ENCODE measurements at places on chromosomes 5 and 9.

DNA sequence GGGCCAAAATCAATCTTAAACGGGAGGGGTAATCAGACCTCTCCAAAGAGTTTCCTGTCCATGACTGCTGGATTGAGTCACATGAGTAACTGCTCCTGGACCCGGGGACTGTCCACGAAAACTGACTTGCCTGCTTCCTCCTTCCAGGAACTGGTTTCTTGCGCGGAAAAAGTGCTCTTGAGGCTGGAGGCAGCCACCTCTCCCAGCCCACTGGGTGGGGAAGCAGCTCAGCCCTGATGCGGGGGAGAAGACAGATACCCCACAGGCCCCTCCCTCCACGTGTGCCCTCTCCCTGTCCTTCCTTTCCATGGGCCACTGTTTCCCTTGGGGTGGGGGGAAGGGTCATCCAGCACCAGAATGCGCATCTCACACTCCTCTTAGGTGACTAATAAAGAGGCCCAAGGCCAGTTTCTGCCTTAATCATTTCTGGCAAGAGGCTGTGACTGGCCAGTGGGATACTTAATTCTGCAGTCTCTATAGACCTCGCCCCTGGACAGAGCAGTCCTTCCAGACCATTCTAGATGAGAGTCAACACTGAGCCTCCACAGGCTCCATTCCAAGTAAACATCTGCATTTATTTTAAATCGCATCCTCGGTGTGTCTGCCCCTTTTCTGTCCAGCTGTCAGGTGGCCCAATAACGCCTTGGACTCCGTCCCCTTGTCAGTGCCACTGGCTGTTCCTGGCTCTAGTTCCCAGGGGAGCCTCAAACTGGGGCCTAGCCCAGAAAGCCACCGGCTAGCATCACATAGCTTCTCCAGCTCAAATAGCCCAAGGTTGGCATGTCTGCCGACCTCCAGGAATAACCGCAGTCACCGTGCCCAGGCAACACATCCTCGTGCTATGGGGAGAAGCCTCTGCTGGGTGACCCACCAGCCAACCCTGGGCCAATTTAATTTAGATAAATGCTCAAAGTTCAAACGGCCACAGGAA, 12.0 kb downstream of the REXO4 start:
- DNase-seq, result no peak

GRCh38 chr5:51208296-51208695, 175.0 kb upstream of the ISL1 start:
- DNase-seq, result no peak

DNA sequence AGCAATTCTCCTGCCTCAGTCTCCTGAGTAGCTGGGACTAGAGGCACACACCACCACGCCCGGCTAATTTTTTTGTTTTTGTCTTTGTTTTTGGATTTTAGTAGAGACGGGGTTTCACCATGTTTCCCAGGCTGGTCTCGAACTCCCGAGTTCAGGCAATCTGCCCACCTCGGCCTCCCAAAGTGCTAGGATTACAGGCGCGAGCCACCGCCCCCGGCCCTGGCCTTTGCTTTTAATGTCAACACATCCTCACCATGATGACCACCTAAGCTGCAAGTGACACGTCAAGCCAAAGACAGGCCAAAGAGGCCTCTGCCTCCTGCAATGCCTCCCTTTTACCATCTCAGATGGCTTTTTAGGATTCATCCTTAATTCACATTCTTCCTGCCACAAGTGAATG, 121.5 kb upstream of the NR5A1 start:
- no peak for DNase-seq

GRCh38 chr9:118000581-118000980, 296.4 kb downstream of the TLR4 start:
- no peak for DNase-seq

DNA sequence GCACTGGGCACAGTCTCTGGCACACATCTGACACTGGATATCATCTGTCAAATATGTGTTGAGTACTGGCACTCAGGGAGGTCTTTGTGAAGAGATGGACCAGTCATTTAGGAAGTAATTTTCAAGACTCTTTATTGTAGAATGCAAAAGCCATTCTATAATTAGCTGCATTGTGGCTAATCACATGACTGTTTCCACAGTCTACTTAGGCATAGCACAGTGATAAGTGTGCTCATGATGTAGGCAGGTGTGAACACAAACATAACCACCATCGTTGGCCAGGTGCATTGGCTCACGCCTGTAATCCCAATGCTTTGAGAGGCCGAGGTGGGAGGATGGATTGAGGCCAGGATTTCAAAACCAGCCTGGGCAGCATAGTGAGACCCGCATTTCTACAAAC, 62.2 kb downstream of the CFAP77 start:
- DNase-seq, result no peak

DNA sequence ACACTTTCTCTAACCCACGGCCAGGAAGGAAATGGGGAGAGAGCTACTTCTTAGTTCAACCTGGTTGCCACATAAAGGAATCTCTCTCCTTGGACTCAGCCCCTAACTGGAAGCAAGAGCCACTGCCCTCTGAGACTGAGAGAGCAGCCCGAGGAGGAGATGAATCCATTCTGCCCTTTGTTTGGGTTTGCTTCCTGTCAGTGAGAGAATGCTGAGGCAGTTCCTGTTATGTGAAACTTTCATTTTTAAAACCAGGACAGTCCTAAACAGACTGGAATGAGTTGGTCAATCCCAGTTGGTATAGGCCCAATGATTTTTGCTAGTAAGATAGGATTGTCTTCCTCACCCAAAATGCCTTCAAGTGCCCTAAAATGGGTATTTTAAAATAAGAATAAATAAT, 205.1 kb downstream of the NTRK2 start:
- DNase-seq, result no peak

Measured in stimulated activated CD4-positive, alpha-beta T cell treated with anti-CD3 and anti-CD28 coated beads, TNF-alpha, amount 100 ng/mL, for 4 hours (primary cell).